Stimulated activated CD4-positive, alpha-beta T cell treated with anti-CD3 and anti-CD28 coated beads, Interleukin-4, amount 100 ng/mL, for 4 hours (primary cell): ENCODE measurements at places on chromosomes 3 and 15.

GRCh38 chr15:85788771-85789495, 5.8 kb downstream of the KLHL25 start:
- DNase-seq, result no peak

DNA sequence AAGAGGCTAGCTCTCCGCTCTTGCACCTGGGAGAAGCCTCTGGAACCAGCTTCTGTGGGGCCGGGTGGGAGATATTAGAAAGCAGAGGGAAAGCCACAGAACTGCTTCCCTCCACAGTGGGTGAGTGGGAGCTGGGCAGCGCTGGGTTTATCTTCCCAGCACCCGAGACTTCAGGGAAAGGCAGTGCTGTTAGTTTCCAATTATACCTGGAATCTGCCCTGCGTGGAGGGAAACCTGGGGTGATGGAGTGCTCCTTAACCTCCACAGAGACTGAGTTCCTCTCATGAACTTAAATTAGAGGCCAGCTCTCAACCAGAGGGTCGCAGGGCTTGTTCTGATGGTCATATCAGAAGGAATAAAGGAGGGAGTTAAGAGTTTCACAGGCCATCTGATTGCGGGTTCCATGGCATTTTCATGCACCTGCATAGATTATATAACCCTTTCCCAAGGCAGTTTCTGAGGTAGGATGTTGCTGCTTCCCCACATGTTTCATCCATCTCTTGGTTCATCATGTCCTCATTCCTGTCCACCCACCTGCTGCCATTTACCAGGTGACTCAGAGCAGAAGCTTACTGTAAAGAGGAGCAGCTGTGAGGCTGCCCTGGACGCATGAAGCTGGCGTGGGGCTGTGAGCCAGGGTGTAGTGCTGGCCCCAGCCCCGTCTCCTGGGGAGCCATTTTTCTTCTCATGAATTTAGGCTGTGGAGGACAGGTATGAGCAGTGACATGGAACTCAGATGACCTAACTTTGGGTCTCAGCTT, 42.5 kb downstream of the CA12 start:
- DNase-seq, result no peak

GRCh38 chr3:129606636-129607390, at the start of gene PLXND1:
PLXND1 (minus strand) TSS chr3:129606676; CDS start chr3:129606639, 37 bp downstream.
- DNase-seq, result peak; percentile 35

- no peak for DNase-seq
These were observed 35.9 kb downstream of the ATP2C1 start for GRCh38 chr3:130929804-130930203.

- DNase-seq, result no peak
These were observed 18.1 kb upstream of the ZBED2 start for GRCh38 chr3:111613294-111613693.

GRCh38 chr3:166367947-166368533, 530.8 kb upstream of the BCHE start:
- no peak for DNase-seq
